Stimulated activated CD8-positive, alpha-beta memory T cell treated with anti-CD3 and anti-CD28 coated beads, Interleukin-2, amount 100 ng/mL, for 1 hour (primary cell): ENCODE measurements at places on chromosomes 16 and 17.

DNA sequence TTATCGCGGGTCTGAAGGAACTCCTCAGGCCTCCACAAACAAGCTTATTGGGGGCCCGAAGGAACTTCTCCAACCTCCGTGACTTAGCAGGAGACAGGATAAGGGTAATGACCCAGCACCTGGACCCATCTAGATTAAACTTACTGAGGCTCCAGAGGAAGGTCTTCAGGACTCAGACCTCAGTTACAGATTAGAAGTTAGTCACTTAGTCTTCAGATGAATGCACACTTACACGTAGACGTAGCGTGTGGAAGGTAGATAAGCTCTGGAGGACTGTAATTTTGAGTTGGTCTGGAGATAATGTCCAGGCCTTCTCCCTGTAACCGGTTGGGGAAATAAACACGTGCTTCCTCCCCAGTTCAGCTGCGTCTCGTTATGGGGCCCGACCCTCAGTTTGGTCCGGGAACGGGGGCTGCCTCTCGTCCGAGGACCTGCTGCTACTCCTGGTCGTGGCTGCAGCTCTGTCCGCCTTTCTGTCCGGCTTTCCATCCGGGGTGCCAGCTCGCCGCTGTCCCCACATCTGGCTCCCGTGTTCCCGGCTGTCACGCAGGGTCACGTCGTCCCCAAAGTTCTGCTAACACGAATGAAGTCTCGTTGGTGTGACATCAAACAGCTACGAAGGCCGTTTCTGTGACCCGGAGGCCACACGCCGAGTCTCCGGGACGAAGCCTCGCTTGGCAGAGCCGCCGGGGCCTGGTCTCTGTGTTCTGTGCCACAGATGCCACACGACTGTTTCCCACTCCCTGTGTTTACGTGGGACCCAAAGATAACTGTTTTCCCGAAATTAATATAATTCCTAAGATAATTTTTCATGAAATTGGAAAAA lies 11.8 kb upstream of the SECTM1 start:
- DNase-seq = no peak

DNA sequence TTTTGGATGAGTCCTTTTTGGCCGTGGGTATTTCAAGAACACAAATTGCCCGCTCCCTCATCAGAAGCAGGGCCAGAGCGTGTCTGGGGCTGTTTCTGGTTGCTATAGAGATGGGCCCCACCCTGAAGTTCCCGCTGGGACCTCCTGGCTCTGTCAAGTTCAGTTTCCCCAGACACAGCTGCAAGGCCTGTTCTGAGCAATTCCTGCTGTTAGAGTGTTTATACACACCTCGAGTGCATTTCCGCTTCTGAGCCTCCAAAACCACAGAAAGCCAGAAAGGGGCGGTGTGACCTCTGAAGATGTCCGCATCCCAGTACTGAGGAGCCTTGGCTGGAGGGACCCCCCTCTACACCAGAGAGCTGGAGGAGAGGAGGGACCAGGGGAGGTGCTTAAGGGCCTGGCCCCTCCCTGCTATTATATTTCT lies 9.3 kb upstream of the WBP2 start:
- DNase-seq = no peak

GRCh38 chr17:72788950-72789585 lies 303.4 kb downstream of the SLC39A11 start:
- DNase-seq = no peak

- DNase-seq = no peak
Observed at GRCh38 chr17:67412032-67412431, 35.0 kb downstream of the PITPNC1 start.

DNA sequence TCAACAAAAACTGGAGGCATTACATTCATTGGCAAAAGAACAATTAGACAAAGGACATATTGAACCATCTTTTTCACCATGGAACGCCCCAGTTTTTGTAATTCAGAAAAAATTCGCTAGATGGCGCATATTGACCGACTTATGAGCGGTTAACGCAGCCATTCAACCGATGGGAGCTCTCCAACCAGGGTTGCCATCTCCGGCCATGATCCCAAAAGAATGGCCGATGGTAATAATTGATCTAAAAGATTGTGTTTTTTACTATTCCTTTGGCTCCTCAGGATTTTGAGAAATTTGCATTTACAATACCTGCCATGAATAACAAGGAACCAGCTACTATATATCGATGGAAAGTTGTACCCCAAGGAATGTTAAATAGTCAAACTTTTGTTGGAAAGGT lies 21.4 kb downstream of the ALOX15B start:
- DNase-seq = no peak

DNA sequence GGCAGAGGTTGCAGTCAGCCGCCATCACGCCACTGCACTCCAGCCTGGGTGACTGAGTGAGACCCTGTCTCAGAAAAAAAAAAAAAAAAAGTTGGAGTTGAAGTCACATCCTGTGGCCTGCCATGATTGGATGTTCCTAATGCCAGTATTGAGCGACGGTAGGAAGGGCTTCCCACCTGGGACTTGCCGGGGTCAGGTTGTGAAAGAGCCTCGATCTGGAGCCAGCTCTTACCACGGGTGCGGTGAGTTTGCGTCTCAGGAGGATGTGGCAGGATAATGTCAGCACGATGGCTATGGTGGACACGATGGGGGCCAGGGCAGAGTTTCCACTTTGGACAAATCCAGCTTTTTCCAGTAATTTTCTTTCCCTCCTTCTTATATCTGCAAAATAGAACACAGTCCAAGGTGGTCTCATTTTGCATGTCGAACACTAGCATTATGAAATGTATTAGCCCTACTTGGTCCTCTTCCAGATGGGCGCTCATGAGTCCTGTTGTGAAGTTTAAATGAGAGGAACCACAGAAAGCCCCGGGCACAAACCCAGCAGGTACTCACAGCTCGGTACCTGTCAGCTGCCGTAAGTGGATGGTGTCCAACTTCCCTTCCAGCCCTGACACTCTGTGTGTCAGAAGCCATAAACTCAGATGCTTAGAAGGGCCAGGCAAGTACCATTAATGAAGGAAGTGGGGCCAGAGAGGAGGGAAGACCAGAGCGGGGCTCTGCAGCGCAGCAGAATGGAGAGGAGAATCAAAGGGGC lies 22.2 kb downstream of the ABCC12 start:
- DNase-seq = no peak

- DNase-seq = no peak
Observed at GRCh38 chr17:36750316-36750885, 149.0 kb downstream of the MRM1 start.

- no peak for DNase-seq
Observed at GRCh38 chr17:79951361-79952264, 84.1 kb downstream of the TBC1D16 start.

DNA sequence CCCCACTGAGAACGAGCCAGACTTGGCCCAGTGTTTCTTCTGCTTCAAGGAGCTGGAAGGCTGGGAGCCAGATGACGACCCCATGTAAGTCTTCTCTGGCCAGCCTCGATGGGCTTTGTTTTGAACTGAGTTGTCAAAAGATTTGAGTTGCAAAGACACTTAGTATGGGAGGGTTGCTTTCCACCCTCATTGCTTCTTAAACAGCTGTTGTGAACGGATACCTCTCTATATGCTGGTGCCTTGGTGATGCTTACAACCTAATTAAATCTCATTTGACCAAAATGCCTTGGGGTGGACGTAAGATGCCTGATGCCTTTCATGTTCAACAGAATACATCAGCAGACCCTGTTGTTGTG lies 631 bp downstream of the BIRC5 start:
- DNase-seq = no peak

GRCh38 chr17:16301963-16302855 lies 51.1 kb downstream of the CENPV start:
- no peak for DNase-seq

- no peak for DNase-seq
Observed at GRCh38 chr16:87206646-87207451, 110.3 kb downstream of the C16orf95 start.

DNA sequence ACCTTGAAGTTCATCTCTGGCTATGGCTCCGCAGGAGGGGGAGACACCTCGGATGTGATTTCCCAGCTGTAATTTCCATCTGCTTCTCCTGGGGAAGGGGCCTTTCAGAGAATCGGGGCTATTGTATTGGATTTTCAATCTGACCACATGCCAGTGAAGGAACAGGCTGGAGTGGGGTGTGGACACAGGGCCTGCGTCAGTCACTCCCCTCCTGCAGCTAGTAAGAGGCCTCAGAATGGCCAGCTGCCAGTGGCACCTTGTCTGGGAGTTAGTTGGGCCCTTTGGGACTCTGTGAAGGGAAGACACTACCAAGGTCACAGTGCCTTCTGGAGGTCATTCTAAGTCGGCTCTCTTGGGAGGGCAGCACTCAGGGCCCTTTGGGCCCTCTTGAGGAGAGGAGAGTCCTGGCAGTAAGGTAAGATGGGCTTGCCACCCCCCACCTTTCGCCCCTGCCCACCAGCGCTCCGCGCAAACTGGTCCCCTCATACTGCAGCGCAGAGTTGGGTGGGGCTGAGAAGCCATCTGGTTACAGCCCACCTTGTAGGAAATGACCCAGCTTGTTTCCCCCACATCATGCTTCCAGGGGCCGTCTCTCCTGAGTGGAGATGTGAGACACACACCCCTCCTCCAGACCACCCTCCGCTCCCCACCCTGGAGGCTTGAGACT lies 5.4 kb downstream of the NXPH3 start:
- no peak for DNase-seq

GRCh38 chr16:12314653-12315185 lies 338.2 kb downstream of the SNX29 start:
- no peak for DNase-seq

GRCh38 chr17:36940313-36941264 lies 3.3 kb downstream of the LHX1 start:
- DNase-seq = no peak

DNA sequence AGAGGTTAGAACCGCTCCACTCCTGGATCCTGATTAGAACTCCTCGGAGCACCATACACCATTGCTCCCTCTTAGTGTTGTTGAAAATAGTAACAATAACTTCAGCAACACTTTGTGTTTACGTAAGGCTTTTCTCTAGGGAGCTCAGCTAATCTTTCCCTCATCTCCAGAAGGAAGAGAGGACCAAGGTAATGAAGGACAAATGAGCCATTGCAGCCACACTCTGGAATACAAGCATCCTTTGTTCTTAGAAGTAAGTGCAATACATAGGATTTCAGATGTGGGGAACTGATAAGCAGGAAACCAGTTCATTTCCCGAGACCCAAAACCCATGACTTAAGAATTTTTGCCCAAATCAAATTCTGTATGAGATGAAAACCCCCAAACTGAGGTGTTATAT lies 22.9 kb upstream of the ZNF652 start:
- DNase-seq = no peak

GRCh38 chr16:47258874-47259461 lies 115.2 kb upstream of the NETO2 start:
- no peak for DNase-seq

DNA sequence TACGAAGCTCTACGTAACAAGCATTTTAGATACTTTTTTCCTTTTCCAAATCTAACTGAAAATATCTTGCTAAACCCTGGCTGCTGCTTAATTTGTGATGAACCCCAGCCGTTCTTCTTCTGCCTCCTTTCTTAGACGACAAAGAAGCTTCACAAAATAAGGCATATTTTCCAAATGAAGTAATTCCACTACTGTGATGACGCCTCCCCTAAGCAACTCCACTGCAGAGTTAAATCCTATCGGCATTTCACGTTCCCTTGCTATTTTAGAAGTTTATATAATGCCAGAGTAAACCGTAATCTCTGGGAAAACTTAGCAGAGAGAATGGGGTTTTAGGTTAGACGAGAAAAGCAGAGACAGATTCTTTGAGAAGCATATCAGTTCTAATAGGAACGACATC lies 683.1 kb upstream of the SALL1 start:
- no peak for DNase-seq

- DNase-seq = no peak
Observed at GRCh38 chr16:80541306-80541694, 507 bp downstream of the DYNLRB2 start.

- no peak for DNase-seq
Observed at GRCh38 chr17:74987909-74988711, 678 bp downstream of the CDR2L start.

- no peak for DNase-seq
Observed at GRCh38 chr17:33725675-33726271, 432.7 kb upstream of the ASIC2 start.

DNA sequence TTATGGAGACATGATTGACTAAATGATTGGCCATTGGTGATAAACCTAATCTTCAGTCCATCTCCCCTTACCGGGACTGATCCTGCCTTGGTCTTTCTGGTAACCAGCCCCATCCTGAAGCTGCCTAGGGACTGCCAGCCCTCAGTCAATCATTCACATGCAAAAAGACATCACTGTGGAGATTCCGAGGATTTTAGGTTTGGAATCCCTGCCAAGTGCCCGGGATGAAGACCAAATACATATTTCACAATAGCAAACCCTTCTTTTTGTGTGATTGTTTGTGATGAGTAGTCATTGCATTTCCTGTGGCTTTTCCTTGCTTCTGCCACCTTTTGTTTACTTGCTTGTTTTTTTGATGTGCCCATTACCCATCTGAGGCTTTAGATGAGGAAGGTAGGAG lies 44.0 kb downstream of the EPN2 start:
- no peak for DNase-seq

GRCh38 chr17:16443511-16444257 lies 28.3 kb downstream of the TRPV2 start:
- DNase-seq = no peak

DNA sequence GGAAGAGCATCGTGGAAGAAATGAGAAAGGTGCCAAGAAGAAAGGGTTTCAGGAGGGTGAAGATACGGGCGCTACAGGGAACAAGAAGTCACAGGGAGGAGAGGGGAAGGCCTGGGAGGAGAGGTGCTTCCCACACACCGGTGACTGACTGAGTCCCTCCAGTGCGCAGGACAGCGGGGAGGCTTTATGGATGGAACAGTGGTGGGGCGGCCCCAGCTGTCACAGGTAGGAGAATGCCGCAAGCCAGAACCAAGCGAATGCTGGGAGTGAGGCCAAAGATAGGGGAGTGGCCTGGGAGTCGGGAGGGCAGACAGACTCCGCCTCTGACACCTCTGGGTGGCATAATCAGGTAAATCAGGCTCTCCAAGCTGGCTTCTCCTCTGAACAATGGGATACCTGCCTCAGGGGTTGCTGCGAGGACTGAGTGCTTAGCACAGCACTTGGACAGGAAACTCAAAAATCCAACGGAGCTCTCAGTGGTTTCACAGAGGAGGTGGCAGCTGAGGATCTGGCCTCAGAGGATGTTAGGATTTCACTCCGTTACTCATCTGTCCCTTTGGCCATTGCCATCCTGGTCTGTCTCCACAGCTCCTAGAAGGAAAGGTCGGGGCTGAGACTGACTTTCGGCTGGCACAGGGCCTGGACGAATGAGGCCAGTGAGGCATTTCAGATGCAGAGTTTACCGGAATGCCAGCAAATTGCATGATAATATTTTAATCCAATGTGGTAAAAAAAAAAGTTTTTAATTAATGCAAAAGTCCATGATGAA lies 717 bp upstream of the CNP start:
- DNase-seq = peak; percentile 12

- DNase-seq = no peak
Observed at GRCh38 chr17:79167486-79167885, 92.9 kb downstream of the ENGASE start.

DNA sequence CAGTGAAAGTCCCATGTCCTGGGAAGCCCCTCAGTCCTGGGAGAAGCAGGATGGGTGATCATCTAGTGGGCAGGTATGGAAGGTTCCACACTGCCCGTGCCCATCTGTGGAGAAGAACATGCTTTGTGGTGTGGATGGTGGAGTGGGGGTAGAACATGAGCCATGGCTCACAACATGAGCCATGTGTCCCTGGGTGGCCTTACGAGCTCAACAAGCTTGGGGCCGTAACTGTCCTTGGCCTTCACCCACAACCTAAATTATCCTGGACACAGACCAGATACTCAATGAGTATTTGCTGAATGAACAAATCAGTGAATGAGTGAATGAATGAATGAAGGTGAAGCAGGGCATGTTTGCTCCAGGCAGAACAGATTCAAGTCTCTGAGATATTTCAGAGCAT lies 13.5 kb downstream of the SOX8 start:
- DNase-seq = no peak

GRCh38 chr17:55484575-55484974 lies 26.7 kb downstream of the SMIM36 start:
- DNase-seq = no peak
